ENCODE measurements at places on chromosomes 4 and X.

GRCh38 chr4:179709961-179710624 lies 2267.9 kb upstream of the AGA start:
- DNase-seq, result no peak

DNA sequence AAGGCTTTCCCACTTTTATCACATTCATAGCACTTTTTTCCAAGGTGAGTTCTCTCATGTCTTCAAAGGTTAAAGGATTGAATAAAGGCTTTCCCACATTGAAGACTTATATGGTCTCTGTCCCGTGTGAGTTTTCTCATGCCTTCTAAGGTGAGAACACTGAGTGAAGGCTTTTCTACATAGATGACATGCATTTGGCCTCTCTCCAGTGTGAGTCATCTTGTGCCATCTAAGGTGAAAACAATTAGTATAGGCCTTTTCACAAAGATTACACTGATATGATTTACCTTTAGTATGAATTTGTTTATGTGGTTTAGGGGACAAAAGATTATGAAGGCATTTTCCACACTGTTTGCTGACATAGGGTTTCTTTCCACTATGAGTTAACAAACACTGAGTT lies 21.2 kb downstream of the USP17L30 start:
- no peak for DNase-seq

GRCh38 chrX:81390237-81390636 lies 188.3 kb downstream of the SH3BGRL start:
- no peak for DNase-seq

- no peak for DNase-seq
These were observed 23.3 kb upstream of the SCML2 start for GRCh38 chrX:18377796-18378195.

DNA sequence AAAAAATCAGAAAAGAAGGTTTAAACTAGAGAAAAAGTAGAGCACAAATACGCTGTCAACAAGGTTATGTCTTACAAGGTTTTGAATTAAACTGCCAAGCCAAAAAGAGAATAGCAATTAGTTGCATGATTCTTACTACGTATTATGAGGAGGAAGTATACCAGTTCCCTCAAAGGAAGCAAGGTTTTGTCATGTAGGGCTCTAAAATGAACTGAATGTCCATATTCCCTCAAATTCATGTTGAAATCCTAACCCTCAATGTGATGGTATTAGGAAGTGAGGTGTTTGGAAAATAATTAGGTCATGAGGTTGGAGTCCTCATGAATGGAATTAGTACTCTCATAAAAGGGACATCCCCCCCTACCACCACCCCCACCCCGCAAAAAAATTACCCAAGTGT lies 201.0 kb downstream of the FBXW7 start:
- DNase-seq, result no peak

DNA sequence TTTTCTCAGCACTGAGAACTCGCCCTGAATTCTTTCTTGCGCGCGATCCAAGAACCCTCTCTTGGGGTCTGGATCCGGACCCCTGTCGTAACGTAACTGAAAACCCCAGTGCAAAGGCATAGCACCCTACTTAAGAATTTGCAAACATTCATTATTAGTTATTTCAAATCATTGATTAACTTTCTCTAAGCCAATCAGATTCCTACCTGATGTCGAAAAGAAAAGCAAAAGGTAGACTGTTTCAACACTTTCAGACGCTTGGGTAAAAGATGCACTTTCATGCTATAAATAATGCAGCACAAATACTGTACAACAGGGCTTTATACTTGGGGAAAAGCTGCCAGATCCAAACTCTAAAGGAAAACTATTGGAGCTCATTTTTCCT lies 817 bp upstream of the WDR19 start:
- DNase-seq, result no peak

- DNase-seq, result no peak
These were observed 297.8 kb upstream of the FAM241A start for GRCh38 chr4:111847296-111848008.

DNA sequence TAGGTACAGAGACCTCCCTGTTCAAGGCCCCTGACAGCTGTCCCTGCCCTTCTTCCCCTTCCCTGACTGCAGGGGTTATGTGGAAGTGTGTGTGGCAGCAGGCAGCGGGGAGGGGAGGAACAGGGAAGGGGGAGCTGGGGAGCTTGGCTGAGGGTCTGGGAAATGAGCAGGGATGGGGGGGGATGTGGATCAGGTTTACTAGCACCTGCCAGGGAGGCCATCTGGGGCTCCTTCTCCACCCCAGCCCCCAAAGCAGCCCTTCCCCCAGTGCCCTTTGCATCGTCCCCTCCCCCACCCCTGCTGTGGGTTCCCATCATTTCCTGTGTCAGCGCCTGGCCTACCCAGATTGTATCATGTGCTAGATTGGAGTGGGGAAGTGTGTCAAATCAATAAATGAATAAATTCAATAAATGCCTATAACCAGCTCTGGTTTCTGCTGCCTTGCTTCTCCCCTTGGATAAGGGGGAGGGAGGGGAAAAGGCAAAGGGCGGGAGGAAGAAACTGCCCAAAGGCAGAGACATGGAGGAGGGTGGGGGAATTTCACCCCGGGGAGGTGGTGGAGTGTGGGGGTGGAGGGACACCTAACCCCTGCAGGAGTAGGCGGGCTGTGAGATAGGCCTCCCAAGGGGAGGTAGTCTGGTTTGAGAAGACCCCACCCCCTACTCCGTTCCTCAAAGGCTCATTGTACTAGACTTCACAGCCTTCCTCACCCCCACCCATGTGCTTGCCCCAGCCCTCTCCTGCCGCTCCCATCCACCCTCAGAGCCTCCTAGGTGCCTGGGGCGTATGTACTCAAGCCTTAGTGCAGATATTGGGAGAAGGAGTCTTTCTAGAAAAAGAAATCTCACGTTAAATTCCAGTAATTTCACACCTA lies 3.2 kb downstream of the CXorf65 start:
- DNase-seq, result no peak

All from left ventricle myocardium inferior (tissue), 1 donor.